ENCODE measurements at places on chromosomes 3 and 15. TPM values are rescaled to one million over a fixed set of nuclear protein-coding genes. Genes with fewer than 3 reads are reported as not detected.

Gene SLC12A8
- 0.69 TPM for total RNA-seq

Gene MLF1
- 19.8 TPM for total RNA-seq

Gene CERS3
- total RNA-seq: not detected

Gene MEX3B
- total RNA-seq: 1.1 TPM

Gene GPR176
- 5.3 TPM for total RNA-seq

Gene YEATS2
- 30.7 TPM for total RNA-seq

Gene JMJD7
- 3.4 TPM for total RNA-seq

Gene ZDHHC3
- 55.0 TPM for total RNA-seq

Gene IGDCC3
- 0.24 TPM for total RNA-seq

Gene RAD54L2
- 11.6 TPM for total RNA-seq

Gene RASGRP1
- total RNA-seq: 1.3 TPM

Gene IL17RE
- 0.29 TPM for total RNA-seq

Gene SH2D7
- total RNA-seq: not detected

Gene GOLGA6L7
- total RNA-seq: not detected

Gene PGBD4
- 3.0 TPM for total RNA-seq

Gene KIF9
- 14.3 TPM for total RNA-seq

Gene PRR23B
- not detected for total RNA-seq

Gene PPARG
- 3.3 TPM for total RNA-seq

Gene ANKUB1
- not detected for total RNA-seq

Gene CACNA2D3
- not detected for total RNA-seq

Gene FAM107A
- not detected for total RNA-seq

Gene A4GNT
- total RNA-seq: not detected

Gene DISP2
- 0.34 TPM for total RNA-seq

Gene CCR9
- total RNA-seq: not detected

Gene MASP1
- total RNA-seq: not detected

Gene MYLK
- 5.2 TPM for total RNA-seq

Gene ZNF621
- 6.8 TPM for total RNA-seq

Gene LINGO1
- total RNA-seq: 0.90 TPM

Gene LMAN1L
- not detected for total RNA-seq

Gene CACNA1D
- 5.3 TPM for total RNA-seq

Gene CCDC54
- total RNA-seq: not detected

Gene CHRD
- 2.8 TPM for total RNA-seq

Gene DLL4
- total RNA-seq: 0.56 TPM

Gene TOPAZ1
- total RNA-seq: not detected

Gene BNC1
- total RNA-seq: not detected

Gene CCDC13
- total RNA-seq: not detected

Gene CASR
- total RNA-seq: not detected

Gene CTNNB1
- total RNA-seq: 2,887 TPM

Gene MAPKBP1
- total RNA-seq: 14.7 TPM

Data from SK-MEL-5 (cell line).